Kidney capillary endothelial cell (primary cell): ENCODE measurements at places on chromosomes 11 and 22.

GRCh38 chr22:35150183-35151107, 84.5 kb downstream of the ISX start:
- peak; percentile 35 for DNase-seq

GRCh38 chr11:2306877-2307500, 5.2 kb downstream of the TSPAN32 start:
- no peak for DNase-seq

DNA sequence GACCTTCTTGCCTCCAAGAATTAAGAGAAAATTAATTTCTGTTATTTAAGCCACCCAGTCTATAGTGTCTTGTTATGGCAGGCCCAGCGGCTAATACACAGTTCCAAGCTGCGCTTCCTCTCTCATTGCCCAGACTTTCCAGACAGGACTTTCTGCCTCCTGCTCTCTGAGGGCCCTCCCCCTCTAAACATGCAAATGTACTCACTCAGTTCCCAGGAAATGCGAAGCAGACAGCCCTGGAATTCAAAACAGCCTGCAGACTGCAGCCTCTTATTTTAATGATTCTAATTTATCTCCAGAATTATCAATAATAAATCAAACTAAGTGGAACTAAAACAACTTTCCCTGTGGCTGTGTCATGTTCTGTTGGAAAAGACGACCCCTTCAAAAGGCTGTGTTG, 115.5 kb upstream of the ISX start:
- DNase-seq: no peak

GRCh38 chr22:35330258-35330861, 30.7 kb downstream of the TOM1 start:
- peak; percentile 68 for DNase-seq

DNA sequence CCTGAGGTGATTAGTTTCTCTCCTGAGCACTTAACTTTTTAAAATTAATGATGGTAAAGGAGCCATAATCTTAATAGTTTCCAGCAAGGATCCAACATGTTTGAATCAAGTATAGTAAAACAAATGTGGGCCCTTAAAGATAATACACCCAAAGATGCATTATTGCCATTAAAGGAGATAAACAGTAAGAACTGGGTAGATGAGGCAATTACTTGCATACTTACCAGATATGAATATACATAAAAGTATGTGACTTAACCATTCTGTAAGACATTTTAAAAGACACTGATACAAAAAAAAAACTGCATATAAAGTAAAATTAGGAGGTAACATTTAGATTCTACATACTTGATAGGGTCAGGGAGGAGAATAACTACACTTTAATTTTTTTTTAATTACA, 48.2 kb downstream of the CADM1 start:
- no peak for DNase-seq

DNA sequence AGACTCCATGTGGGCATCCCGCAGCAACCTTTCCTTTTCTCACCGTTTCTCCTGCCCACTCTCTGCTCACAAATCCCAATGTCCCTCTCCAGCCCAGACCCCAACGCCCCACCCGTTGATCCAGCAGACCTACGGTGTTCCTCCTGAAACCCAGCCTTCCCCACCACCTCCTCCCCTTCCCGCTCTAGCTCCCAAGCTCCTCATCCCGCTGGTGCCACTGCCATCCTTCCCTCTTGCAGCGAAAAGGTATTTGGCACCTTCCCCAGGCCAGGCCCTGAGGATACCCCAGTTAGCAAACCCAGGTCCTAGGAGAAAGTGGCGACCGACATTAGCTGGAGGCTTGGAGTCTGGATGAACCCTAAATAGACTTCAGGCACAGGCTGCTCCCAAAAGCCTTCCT, 84.0 kb upstream of the RTL6 start:
- no peak for DNase-seq

- no peak for DNase-seq
Observed at GRCh38 chr11:123284454-123284853, 89.4 kb upstream of the CLMP start.

GRCh38 chr11:67525275-67525976, 2.2 kb upstream of the CABP2 start:
- no peak for DNase-seq

DNA sequence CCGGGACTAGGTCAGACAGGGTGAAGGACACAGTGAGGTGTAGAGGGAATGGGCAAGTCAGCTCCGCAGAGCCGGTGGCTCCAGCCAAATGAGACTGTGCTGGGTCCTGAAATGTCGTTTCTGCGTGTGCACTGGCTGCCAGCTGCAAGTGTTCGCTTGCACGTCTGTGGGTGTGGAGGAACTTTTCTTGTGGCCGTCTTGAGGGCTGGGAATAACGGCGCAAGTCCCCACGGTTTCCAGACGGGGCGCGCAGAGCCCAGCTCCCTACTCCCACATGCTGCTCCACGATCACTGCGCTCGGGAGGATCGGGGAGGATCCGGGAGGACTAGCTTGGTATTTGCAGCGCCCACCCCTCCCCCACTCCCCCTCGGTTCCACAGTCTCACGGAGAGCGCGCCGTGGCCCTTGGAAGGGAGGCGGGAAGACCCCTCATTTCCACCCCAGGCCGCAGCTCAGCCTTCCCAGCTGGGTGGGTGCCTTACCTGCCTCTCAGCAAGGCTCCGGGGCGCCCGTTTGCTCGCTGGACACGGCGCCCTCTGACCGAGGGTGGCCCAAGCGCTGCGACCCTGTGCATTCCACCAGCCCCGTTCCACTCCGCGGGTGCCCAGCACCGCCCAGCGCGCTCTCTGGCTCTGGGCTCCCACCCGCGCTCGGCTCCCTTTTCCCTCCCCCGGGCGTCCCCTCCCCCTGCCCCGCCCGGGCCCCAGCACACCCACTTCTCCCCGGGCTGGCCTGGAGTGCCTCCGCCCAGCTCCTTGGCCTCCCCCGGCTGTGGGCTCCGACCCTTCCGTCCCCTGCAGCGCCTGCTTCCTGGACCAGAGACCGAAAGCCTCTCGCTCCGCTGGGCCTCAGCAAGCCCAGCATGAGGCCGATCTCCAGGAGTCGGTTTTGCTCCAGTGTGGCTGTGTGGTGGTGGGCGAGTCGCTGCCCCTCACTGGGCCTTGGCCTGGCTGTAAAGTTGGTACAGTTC, at the start of gene KCNE3:
KCNE3 (minus strand) TSS at position 634 of the 970 bp plus-strand sequence. CDS start 9,986 bp downstream, outside the sequence.
- no peak for DNase-seq

DNA sequence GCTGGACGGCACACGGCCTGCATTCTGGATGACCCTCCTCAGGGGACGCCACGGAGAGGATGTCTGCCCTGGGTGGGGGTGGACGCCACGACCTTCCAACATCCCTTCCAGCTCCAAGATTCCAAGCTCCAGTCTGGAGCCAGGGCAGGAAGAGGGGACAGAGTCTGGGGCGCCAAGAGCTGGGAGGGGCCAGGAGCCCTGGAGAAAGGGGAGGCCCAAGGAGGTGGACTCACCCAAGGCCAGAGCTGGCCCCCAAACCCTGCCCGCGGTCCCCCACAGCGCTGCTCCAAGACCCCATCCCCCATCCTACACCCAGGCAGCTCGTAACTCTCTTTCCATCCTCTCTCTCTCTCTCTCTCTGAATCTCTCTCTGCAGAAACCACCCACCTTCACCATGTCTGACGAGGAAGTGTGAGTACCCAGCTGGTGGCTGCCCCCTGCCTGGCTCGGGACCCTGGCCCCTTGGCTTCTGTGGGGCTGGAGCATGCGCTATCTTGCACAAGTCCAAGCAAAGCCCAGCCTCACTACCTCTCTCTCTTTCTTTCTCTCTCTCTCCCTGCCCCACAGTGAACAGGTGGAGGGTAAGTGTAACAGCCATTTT, 3.1 kb downstream of the TNNT3 start:
- no peak for DNase-seq

DNA sequence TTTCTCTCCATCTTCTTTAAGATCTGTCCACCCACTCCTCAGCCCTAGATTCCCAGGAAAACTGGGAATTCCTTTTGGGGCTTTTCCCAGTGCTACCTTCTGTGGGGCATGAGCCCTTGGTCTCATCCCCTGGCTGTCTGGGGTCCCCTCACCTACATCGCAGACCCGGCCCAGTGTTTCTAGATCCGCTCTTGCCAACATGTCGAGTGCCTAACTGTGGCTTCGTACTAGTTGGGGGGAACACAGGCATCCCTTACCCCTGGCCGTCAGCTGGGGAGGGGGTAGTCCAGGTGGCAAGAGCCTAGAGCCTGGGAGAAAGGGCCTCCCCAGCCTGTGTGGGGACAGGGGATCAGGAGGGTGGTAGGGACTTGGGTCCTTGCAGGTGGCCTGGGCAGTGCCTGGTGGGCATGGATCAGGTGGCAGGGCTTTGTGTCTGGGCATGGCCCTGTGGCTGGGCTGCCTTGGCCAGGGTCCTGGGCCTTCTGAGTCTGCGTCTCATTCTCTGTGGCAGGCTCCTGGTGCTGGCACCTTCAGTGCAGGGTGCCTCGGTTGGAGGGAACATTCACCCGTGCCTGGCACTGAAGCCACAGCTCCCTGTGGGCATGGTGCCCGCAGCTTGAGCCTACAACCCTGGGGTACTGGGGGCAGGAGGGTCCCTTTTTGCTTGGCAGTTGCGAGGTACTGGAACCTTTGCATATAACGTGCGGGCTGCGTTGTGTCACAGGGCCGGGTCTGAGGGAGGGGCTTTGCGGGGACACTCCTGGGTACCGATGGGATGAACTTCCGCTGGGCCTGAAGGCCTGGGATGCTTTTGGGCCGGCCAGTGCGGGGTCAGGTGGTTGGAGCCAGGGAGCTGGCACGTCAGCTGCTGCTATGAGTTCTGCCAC, 4.1 kb downstream of the KCNQ1 start:
- no peak for DNase-seq

DNA sequence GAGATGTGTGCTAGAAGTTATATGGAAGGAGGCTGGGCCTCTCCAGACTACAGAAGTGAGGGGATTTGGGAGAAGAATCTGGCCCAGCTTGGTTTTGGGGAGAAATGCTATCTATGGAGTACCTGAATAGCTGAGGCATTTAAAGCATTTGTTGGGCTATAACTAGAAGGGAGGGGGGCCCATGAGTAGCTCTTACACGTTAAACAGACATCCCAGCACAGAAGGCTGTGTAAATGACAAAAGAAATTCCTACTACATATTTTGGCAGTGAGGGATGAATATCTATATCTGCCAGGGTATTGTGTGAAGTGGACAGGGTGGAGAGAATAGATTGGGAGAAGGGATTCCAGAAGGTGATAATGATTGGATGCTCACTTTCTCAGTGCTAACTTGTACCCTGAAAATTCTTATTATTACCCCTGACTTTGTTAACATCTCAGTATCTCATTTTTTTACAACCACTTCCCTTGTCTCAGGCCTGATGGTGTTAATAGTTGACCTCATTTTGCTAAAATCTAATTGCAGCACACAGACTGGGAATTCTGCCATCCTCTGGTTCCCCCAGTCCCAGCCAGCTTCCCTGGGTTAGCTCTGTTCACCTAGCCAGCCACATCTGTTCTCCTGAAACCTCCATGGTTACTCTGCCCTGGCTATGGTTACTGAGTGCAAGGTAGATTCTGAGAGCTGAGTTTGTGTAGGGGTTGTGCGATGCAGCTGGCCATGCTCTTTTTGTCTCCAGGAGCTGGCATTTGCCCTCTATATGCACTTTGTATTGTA, 28.8 kb upstream of the RRM1 start:
- no peak for DNase-seq

DNA sequence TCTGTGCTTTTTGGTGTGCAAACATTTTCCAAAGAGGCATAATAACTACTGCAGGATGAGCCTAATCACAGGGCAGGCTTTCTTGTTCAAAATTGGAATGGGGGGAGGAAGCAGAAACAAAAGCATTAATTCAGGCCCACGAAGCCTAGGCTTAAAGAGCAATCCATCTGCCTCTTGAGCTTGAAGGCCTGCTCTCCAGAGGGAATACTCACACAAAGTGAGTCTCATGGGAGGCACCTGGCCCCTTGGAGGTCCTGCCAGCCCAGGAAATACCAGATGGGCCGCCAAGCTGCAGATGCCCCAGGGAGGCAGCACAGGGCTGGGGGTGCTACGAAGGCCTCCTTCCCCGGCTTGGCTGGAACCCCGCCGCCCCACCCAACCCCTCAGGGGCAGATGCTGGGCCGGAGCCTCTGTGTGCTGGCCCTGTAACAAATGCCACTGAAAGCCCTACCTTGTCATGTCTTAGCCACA, 39.3 kb upstream of the COMT start:
- DNase-seq: no peak

DNA sequence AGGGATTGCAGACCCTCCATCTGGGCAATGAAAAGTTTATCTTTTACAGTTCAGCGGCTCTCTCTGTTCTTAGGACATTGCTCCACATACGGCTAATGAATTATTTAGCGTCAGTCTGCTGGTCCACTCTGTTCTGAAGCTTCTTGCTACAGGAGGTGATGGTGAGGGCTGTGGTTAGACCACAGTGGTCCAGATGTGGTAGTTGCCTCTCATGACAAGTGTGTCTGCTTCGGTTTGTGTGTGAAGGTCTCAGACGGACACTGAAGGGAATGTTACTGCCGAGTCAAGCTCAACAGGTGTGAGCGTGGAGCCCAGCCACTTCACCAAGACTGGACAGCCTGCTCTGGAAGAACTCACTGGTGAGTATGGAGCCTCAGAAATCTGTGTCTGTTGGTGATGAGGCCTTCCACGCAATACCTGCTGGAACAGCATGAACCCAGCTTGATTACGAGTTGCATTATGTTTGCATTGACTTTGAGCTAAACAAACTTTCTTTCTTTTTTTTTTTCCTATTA, 220.8 kb downstream of the DBX1 start:
- DNase-seq: no peak

- DNase-seq: no peak
Observed at GRCh38 chr11:2915473-2915872, 13.7 kb downstream of the PHLDA2 start.

DNA sequence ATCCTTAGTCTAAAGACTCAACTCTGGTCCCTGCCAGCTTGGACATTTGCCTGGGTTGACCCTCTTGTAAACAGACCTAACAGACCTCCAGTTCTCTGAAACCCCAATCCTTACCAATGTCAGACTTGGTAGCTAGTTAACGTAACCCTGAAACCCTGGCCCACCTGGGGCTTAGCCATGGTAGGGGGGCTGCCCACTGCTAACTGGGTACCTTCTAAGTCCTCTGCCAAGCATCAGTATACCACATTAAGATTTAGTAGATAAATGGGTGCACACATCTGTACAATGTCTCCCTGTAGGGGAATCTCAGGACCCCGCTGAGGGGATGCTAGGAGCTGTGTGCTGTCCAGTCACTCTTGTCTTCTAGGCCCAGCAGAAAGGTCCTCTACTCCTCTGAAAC, 29.9 kb upstream of the TH start:
- DNase-seq: no peak
